ENCODE measurements at places on chromosomes 12 and 14.

DNA sequence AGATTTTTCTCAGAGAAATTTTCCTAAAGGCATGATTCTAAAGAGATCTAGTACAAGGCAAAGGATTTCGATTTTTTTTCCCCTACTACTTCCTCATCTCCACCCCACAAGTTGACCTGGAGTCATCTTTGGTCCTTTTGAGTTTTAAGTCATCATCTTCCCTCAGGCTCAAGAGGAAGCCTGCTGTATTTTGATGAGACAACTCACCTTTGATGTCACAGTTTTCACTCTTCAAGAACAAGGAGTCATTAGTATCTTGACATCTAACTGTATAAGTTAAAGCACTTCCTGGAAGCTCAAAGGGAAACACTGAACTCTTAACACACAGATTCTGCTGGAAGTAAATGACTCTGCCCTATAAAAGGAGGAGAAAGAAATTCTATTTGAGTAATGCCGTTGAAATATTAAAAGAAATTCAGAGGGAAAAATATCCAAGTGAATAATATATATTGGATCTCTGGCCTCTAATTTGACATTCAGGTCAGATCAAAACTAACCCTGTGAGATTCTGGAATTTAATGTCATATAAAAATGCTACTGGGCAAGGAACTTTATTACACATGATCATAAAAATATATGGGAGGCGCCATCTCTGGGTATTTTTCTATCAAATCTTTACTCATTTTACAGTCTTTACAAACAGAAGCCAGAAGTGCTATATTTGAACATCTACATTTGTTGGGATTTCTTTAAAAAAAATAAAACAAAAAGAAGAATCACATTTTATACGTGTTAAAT lies 435.0 kb downstream of the NRXN3 start:
- DNase-seq = no peak

DNA sequence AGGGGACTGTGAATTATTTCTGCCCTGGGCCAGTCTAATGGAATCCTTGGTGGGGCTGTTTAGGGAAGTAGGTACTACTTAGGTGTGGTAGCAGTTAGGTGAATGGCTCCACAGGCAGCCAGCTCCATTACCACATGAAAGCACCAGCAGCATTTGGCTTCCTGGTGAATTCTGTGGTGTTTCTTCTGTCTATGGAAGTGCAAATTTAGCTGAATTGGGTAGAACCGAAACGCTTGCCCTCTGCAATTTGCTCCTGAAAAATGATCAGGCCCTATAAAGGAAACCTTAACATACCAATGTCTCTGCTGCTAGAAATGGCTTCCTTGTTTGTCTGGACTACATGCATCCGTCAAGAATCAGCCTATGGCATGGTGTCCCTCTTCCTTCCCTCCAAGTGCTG lies 16.4 kb downstream of the FLRT2 start:
- no peak for DNase-seq

- DNase-seq = no peak
Observed at GRCh38 chr12:114924946-114925475, 241.0 kb upstream of the TBX3 start.

DNA sequence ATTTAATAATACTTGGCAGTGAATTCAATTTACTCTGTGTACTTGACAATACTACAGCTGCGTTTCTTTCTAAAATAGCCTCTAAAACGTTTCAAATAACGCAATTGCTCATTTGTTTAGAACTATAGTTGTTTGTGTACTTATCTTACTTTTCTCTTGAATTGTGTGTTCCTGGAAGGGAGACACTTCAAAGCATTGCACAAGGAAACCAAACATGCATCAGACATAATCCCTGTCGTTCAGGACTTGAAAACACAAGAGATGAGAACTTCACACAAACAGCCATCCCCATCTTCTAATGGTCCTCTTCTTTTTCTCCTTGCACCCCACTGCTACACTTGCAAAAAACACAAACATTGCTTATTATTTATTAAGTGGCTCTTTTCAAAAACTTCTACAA lies 38.5 kb downstream of the PTGER2 start:
- DNase-seq = no peak

DNA sequence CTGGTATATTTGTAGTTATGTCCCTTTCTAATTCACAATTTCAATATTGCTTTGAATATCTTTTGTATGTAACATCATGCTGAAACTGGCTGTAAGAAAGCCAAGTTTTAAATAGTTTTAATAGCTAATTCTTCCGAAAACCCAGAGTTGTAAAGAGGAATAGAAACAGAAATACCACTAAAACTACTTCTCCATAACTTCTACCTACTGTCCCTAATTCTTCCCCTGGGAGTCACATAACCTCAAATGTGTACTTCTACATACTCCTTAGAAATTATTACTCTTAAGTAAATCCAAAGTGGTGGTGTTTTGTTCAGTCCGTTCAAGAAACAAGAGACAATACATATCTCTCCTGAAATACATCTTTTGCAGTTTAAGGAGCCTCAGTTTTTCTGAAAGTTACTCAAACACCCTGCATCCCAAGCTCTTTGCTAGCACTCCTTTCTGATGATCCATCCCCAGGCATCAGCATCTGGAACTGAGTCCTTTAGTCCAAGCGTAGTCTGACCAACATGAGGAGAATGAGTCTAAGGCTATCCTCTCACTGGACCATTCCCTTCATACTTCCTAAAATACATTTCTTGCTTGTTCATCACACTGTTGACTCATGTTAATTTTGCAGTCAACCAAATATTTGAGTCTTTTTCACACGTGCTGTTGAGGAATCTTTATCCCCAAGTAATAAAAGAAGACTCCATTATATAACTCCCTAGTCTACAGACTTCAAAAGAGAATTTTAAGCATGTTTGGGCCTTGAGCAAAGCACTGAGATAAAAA lies 214.3 kb upstream of the NUDT4 start:
- no peak for DNase-seq

GRCh38 chr12:46657453-46658411 lies 168.1 kb downstream of the SLC38A4 start:
- DNase-seq = no peak

- no peak for DNase-seq
Observed at GRCh38 chr12:132399092-132400010, 70.0 kb upstream of the GALNT9 start.

GRCh38 chr12:5123921-5124320 lies 80.2 kb downstream of the KCNA5 start:
- no peak for DNase-seq

- DNase-seq = no peak
Observed at GRCh38 chr12:88185988-88186387, 43.9 kb downstream of the TMTC3 start.

GRCh38 chr12:89649139-89649538 lies 59.5 kb downstream of the ATP2B1 start:
- DNase-seq = no peak

GRCh38 chr12:110538869-110539622 lies 36.9 kb downstream of the RAD9B start:
- no peak for DNase-seq

DNA sequence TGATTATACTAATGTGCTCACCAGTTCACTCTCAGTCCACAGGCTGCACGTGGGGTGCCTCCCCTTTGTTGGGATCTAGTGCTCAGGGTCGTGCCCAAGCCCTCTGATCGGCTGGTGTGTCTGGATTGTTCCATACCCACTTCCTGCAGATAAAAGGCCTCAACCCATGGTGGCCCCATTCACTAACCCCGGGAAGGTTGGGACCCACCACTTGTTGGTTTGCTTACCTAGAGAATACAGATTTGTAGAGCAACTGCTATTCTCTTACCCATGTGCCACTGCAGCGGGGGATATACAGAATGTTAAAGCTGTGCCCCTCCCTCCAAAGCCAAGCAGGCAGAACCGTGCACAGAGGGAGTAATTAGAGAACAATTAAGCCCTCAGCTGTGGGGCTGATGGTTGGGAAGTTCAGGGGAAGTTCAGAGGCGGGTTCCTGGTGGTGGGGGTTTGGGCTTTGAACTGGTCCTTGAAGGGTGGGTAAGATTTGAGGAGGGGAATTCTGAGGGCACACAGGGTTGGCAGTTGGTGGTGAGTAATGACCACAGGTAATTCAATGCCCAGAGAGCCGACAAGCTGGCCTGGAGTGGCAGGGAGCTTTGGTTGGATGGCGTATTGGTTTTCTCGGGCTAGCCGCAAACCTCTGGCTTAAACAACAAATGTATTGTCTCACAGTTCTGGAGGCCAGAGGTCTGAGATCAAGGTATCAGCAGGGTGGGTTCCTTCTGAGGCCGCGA lies 68.8 kb downstream of the ADCK1 start:
- DNase-seq = no peak

DNA sequence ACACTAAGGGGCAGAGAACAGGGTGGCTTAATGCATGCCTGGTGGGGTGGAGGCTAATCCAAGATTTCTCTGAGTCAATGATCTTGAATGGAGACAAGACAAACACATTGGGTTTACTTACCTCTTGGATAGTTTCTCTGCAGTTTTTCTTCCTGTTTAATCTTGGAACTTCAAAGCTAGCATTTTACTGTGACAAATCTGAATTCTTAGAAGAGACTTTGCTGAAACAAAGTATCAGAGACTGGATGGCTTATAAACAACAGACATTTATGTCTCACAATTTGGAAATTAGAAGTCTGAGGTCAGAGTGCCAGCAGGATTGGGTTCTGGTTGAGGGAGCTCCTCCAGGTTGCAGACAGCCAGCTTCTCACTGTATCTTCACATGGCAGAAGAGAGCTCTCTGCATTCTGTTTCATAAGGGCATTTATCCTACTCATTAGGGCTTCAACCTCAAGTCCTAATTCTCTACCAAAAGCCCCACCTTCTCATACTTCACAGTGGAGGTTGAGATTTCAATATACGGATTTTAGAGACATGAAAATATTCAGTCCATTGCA lies 921.8 kb downstream of the VRK1 start:
- DNase-seq = no peak

DNA sequence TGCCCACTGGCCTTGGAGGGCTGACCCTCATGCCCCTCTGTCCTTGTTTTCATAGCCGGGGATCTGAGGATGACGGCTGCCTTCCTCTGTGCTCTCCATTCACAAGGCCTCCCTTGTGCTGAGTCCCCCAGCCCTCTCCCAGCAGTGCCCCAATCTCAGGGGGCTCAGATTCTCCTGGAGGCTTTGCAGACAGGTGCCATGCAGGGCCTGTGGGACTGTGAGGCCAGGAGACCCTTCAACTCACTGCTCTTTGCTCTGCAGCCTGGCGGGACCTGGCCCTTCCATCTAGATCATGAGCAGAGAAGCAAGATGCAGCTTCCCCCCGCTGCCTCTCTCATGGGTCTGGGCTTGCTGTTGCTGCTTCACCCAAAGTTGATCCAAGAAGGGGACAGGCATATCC lies 356.0 kb downstream of the BCL11B start:
- no peak for DNase-seq

- no peak for DNase-seq
Observed at GRCh38 chr12:120079411-120080400, 36.8 kb downstream of the RAB35 start.

DNA sequence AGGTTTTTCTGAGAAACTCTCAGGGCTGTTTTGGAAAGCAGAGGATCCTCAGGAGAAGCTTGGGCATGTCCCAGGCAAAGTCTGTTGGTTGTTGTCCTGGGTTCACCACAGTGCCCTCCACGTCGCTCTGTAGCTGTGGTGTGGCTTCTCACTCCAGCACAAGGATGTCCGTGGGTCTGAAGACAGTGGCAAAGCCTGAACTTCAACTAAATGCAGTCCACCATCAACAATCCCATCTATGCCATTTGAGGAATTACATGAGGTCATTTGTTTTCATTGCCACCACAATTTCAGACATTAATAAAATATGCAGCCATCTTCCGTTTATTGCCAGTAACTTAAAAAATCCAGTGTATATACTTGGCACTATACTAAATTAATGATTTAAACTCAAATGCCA lies 272.1 kb downstream of the LRIG3 start:
- no peak for DNase-seq

DNA sequence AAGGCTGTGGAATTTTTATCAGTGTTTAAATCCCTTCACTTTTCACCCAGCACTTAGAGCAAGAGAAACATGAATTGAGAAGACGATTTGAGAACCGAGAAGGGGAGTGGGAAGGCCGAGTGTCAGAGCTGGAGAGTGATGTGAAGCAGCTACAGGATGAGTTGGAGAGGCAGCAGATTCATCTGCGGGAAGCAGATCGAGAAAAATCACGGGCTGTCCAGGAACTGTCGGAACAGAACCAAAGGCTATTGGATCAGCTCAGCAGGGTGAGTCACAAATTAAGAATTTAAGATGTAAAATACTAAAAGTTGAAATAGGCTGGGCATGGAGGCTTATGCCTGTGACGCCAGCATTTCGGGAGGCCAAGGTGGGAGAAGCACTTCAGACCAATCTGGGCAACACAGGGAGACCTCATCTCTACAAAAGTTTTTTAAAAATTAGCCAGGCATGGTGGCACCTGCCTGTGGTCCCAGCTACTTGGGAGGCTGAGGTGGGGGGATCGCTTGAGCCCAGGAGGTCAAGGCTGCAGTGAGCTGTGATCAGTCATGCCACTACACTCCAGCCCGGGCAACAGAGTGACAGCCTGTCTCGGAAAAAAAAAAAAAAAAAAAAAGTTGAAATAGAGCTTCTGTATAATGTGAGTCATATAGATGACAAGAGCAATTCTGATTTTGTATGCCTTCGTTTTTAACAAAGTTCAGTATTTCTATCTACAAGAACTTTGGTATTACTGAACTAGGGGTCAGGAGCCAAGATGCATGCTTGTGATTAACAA lies 9.6 kb downstream of the BICDL1 start:
- DNase-seq = no peak

- DNase-seq = no peak
Observed at GRCh38 chr12:19855851-19856250, 416.6 kb downstream of the AEBP2 start.

DNA sequence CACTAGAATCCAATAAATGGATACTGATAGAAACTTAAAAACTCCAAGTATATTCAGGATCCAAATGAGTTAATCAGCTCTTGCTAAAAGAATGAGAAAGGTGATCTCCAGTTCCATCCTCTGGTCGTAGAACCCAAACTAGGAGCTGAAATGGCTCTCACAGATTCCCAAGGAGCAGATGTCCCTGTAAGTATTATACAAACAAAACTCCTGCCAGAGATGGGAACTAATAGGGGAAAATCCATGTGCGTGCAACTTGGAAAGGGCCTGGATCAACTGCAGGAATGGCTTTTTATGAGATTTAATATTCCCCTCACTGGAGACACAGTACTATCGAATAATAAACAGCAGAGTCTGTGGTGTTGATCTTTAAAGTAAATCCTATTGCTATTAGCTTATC lies 309.2 kb upstream of the TBX3 start:
- no peak for DNase-seq

GRCh38 chr14:37598747-37599506 lies 3.5 kb downstream of the TTC6 start:
- no peak for DNase-seq

- no peak for DNase-seq
Observed at GRCh38 chr12:6970096-6970527, 352 bp downstream of the PHB2 start.

GRCh38 chr14:96637521-96637920 lies 135.3 kb downstream of the PAPOLA start:
- DNase-seq = no peak

GRCh38 chr14:72652179-72652578 lies 241.7 kb downstream of the DPF3 start:
- DNase-seq = no peak

DNA sequence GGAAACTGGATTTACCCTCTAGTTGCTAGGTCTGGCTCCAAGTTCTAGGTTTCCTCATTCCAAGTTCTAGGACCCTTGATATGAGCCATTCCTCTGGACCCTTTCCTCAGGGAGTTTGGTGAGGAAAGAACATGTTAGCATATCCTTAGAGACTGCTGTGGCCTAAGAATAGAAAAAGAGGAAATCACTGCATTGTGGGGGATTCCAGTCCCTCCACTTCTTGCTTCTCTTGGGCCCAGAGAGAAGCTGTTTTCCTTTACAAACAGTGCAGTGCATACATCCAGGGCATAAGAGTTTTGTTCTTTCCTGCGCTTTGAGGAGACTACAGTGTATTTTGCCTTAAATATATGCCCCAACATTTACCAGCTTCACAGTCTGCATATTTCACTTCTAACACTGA lies 59.0 kb downstream of the LLPH start:
- DNase-seq = no peak
